ENCODE measurements at places on chromosomes 3 and 15.

GRCh38 chr3:156617145-156617544 is 57.2 kb upstream of the TIPARP start:
- no peak for DNase-seq

- no peak for DNase-seq
Measured at GRCh38 chr15:67002368-67002767, 63.0 kb upstream of the SMAD3 start.

- DNase-seq, result no peak
Measured at GRCh38 chr15:76930831-76931396, 635 bp upstream of the RCN2 start.

DNA sequence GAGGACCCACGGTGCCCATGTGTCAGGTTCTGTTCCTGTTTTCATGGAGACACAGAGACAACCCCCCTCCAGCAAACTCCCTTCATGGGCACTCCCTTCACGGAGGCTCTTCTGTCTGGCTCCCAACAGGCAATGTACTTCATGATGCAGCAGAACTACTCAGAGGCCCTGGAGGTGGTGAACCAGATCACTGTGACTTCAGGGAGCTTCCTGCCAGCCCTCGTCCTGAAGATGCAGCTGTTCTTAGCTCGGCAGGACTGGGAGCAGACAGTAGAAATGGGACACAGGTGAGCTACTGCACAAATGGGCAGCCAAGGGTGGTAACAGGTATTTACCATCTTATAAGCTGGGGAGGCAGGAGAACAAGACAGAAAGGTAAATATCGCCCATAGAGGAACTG is 7.0 kb downstream of the TTC21A start:
- no peak for DNase-seq

GRCh38 chr15:25869701-25870100 is 6.6 kb upstream of the ATP10A start:
- no peak for DNase-seq

GRCh38 chr15:41207687-41208448 is 22.7 kb downstream of the EXD1 start:
- DNase-seq, result no peak

- no peak for DNase-seq
Measured at GRCh38 chr15:94442480-94442879, 211.1 kb downstream of the MCTP2 start.

GRCh38 chr3:71512000-71512399 is 71.5 kb downstream of the FOXP1 start:
- peak; percentile 71 for DNase-seq

DNA sequence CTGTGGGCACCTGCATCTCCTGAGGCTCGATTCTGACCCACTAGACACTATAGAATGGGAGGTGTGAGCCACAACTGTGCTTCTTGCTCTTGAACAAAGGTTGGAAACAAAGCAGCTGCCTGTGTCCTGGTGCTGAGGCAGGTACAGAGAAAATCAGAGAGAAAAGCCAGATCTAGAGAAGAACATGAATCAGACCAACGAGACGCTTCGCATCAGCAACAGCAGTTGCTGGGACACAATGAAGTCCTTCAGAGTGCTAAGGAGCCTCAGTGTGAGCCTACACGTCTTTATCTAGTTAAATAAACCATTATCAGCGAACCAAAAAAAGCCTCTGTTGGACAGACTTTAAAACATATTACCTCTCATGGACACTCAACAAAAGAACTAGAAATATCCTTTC is 86.3 kb upstream of the MEX3B start:
- DNase-seq, result no peak

GRCh38 chr3:180275176-180275575 is 238.4 kb upstream of the PEX5L start:
- DNase-seq, result no peak

DNA sequence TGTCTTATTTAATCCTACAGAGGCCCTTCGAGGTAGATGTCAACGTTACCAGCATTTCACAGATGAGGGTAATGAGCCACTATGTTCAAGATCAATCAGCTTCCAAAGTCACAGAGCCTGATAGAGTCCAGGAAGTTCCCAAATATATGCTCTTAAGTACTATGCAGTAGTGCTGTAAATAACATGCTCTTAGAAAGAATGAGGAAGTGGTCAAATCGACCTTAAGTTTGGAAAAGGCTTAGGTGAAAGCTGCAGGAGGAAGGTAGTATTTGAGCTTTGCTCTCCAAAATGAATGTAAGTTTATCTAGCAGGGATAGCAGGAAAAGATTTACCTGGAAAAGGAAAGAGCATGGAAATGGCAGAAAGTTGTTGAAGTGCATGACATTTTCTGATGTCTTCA is 234.0 kb downstream of the RBMS3 start:
- DNase-seq, result no peak

DNA sequence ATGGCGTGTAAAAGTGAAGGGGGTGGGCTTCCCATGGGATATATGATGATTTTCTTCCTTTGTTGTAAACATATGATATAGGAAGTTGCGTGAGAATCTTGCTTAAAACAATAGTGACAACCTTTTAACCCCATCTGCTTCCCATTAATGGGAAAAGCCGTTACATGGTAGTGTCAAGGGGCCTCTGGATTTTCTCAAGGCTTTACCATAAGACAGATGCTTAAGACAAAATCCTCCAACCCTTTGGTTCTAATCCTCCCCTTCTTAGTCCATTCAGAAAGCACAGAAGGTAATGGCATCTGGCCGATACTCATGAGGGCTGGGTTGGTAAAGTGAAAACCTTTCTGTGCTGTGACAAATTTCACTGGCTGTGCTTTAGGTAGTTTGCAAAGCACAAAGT is 25.0 kb downstream of the DPH3 start:
- DNase-seq, result no peak

- no peak for DNase-seq
Measured at GRCh38 chr15:73050561-73051295, 1.5 kb upstream of the NEO1 start.

GRCh38 chr15:52078876-52079700 is 33.5 kb downstream of the BCL2L10 start:
- peak; percentile 81 for DNase-seq

GRCh38 chr3:9746330-9746729 is 3.4 kb upstream of the OGG1 start:
- DNase-seq, result no peak

GRCh38 chr3:110123946-110124345 is 786.6 kb upstream of the DPPA4 start:
- DNase-seq, result no peak

GRCh38 chr3:6249679-6250078 is 611.2 kb upstream of the GRM7 start:
- no peak for DNase-seq

GRCh38 chr3:161028555-161029153 is 76.5 kb downstream of the B3GALNT1 start:
- DNase-seq, result no peak

- DNase-seq, result no peak
Measured at GRCh38 chr3:183285318-183285717, 32.3 kb downstream of the B3GNT5 start.

DNA sequence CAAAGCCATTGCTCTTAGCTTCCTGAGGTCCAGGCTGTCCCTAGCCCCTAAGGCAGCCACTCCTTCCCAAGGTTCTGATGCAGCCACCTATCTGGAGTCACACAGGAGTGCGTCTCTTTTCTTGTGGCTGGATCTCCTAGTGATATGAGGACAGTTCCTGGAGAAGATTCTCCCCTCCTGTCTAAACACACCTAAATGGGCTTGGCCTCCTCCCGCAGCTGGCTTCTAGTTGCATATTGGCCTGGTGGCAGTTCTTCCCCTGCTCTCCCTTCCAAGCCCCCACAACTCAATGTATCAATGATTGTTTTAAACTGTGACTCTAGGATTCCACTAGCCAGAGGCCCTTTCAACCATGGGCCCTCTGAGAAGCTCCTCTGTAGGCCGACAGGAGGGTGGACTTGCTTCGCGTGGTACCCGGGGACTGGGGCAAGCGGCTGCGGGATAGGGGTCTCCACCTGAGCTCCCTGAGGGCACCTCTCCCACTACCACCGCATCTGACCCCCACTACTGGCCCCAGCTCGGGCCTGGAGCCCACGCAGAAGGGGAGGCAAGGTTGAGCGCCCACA is 1.4 kb downstream of the ITGA11 start:
- DNase-seq, result no peak

GRCh38 chr3:41682996-41683395 is 278.9 kb downstream of the ULK4 start:
- no peak for DNase-seq

DNA sequence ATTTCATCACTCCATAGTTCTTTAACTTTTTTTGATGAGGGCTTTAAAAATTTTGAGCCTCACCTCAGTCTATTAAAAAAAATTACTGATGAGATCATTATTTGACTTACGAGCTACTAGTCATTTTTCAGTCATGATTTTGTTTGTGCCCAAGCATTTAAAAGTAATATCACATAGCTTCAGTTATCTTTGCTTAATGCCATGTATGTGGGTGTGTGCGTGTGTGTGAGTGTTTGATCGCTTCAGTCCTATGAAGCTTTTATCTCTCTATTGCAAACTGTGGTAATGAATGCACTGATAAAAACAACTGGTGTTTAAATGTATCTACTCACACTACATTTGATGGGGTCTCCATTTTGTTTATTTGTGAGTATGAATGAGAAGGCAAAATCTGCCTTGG is 49.8 kb downstream of the RSRC1 start:
- no peak for DNase-seq

DNA sequence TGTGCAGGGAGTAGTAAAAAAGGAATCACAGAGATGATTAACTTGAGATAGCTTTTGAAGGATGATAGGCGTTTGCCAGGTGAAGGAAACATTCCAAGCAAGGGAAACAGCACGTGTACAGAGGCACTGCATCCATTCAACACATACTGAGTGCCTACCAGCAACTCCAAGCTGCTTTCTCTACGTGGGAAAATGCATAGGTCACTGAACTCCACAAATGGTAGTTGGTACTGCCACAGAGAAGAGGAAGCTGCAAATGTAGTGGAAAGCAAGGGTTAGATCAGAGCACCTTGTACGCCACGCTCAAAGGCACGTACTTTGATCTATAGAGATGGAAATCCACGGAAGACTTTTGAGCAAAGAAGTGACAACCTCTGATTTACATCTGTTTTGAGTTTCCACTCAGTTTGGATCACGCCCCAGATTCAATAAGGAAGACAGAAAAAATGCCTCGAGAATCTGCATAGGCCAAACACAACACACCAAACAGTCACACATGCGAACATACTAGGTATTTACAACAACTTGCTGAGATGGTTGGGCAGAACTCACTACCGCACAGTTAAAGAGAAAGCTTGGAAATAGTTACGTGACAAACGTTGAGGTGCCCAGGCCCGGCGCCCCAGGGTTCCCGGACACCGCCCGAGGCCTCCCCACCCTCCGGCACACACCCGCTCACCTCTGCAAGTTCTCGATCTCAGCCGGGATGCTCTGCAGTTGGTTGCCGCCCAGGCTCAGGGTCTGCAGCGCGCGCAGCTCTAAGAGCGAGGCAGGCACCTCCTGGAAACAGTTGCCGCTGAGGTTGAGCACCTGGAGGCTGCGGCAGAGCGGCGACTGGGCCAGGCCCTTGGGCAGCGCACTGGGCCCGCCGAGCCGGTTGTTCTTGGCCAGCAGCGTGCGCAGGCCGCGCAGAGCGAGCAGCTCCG is 826 bp downstream of the LRRC58 start:
- DNase-seq, result peak; percentile 60

GRCh38 chr3:184687363-184688015 is 24.4 kb downstream of the MAGEF1 start:
- DNase-seq, result no peak

DNA sequence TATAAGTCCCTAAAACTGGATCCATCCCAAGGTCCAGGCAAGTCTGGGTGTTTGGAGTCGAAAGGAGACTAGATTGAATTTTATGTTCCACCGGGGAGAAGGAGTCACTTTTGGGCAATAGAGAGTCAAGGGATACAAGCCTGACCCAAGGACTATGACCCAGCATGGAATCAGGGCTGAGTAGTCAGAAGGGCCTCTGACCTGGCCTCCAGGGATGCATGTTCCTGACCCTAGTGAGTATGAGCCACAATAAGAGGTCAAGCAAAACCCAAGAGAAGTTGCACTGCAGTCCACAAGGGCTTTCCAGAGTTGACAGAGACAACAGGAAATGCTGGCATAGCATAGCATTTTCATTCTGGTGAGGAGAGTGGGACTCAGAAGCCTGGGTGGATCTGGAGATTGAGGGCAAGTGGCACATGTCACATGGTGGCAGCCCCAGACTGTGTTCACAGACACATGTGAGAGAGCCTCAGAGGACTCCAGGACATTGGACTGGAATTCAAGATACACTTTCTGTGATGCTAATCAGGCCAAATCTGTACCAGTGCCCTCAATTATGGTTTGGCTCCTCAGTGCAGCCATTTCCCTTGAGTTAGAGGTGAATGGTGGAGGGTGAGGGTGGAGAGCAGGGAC is 66.9 kb downstream of the TFG start:
- DNase-seq, result no peak

GRCh38 chr3:148500881-148501280 is 196.8 kb upstream of the AGTR1 start:
- DNase-seq, result no peak

DNA sequence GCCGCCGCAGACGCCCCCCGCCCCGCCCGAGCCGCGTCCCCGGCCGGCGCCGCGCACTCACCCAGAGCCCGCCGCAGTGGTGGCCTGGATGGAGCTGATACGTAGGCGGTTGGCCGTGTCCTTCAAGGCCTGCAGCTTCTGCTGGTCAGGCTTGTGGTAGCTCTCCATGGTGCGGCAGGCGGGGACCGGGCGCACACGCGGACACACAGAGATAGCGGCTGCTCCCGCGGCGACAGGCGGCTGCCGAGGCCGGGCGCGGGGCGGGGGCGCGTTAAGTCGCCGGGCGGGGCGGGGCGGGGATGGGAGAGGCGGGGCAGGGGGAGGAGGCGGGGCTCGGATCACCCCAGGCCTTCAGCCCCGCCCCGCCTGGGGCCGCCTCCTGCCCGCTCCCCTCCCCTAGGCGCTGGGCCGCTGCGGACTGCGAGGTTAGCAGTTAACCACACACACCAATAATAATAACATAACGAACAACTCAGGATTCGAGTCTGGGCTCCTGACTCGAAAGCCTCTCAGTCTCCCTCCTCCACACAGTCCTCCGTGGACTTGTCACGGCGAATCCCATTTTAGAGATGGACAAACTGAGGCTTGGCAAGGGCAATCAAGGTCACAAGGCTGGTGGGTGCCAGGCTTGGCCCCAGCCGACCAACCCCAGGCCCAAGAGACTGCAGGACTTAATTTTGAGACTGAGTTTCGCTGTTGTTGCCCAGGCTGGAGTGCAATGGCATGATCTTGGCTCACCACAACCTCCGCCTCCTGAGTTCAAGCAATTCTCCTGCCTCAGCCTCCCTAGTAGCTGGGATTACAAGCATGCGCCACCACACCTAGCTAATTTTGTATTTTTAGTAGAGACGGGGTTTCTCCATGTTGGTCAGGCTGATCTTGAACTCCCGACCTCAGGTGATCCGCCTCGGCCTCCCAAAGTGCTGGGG is at the start of gene TKT:
Gene TKT (minus strand): TSS at position 248 of the 929 bp plus-strand sequence. CDS start 80 bp downstream, at position 168.
- DNase-seq, result peak; percentile 78

GRCh38 chr3:49535971-49536874 is 18.1 kb upstream of the BSN start:
- no peak for DNase-seq

GRCh38 chr15:55916666-55917409 is 76.6 kb downstream of the NEDD4 start:
- DNase-seq, result no peak

GRCh38 chr3:119695480-119695879 is 7.3 kb upstream of the CFAP91 start:
- no peak for DNase-seq

- no peak for DNase-seq
Measured at GRCh38 chr15:91975241-91975978, 121.9 kb downstream of the SLCO3A1 start.
